Breast epithelium (tissue), 4 donors: ENCODE measurements at places on chromosomes 3 and 15.
A peak's percentile ranks its signal among the peaks of the same experiment; 100 is the strongest.

DNA sequence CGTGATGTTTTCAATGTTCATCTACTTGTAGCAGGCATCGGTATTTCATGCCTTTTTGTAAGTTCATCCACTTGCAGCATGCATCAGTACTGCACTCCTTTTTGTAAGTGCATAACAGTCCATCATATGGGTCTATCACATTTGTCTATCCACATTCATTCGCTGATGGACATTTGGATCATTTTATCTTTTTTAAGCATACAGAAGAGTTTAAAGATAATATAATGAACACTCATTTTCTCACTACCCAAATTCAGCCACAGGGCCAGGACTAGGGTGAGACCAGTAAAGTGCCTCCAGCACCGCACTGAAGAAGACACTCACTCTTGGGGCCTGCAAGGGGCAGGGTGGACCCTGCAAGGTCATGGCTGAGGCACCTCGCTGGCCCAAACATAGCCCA lies 309.6 kb downstream of the UACA start:
- no peak for DNase-seq

DNA sequence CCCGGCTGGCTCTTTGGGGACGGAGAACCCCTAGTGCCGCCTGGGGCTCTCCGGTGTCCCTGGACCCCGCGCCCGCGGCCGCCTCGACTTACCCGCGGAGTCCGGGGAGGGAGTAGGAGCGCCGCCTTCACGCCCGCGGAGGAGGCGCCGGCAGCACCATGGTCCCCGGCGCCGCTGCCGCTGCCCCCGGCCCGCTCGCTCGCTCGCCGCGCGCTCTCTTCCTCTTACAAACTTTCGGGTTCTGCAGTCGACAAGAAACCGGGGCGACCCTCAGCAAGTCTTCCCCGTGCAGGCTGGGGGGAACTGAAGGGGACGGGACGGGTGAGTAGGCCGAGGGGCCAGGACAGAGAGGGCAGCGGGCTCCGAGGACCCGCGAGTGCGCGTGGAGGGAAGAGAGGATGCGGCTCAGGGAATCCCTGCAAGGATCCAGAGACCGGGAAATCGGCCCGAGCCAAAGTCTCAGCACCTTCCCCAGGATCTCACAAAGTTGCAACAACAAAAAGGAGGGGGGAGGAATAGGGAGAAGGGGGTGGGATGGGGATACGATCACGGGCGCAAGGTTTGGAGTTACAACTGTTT lies 2.0 kb downstream of the FOXP1 start:
- peak; percentile 54 for DNase-seq

- DNase-seq = no peak
Observed at GRCh38 chr3:125059488-125060245, 3.9 kb upstream of the HEG1 start.

DNA sequence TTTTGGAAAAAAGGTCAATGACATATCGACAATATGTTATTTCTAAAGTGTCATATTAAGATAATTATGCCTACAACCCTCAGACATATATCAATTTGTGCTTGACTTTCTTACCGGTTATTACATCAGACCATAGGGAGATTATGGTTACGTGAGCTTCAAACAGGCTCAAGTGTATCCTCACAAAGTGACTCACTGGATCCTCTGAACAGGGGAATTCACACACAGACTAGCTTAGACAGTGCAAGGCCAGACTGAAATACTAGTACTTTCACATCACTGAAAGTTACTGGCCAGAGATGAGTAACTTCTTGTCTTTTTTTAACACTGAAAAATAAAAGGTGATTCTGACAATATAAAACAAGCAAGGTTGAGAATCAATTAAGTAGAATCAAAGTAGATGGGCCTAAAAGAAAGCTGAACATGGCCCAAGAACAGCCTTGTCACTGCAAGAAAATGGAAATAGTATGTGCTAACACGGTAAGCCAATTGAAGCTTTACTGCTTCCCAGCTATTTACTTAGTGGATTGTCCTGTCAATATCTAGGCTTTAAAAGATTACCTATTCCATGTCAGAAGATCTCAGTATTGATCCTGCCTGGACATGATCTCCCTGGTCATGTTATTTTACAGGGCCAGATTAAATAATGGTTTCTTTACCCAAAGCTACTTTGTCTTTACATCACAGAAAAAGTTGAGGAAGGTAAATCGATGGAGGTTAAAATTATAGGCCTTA lies 848.6 kb downstream of the ROBO1 start:
- DNase-seq = no peak

- no peak for DNase-seq
Observed at GRCh38 chr3:12478326-12478725, 6.0 kb upstream of the TSEN2 start.

DNA sequence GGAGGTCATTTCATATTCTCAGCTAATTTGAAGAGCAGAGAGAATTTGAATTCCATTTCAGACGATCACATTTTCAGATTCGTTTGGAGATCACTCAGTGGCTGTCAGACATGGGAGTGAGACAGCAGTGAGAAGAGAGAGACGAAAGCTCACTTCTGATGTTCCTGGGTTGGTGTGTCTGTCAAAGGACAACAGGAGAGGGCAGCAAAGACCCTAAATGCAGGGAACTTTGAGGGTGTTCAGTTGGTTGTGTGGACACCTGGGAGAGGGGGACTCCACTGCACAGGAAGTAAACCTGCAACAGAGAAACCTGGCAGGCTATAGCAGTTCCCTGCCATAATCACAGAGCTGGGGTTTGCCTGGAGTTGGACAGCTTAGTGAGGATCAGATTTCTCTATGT lies 675.1 kb downstream of the SQOR start:
- no peak for DNase-seq

DNA sequence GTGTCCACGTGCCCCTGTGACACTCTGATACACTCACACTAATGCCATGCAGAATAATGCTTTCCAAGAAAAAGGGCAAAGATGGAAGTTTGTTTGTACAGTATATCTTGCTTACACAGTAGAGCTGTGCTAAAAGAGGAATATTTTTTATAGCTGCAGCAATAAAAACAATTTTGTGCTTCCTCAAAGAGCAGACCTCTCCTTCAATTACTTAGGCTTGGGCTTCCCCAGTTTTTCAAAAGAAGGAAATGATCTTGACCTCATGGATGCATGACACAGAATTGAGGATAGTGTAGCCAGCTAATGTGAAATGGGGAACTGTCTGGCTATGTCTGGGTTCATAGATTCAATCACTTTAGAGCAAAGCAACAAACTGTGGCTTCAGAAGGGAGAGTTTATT lies 137.4 kb downstream of the STT3B start:
- no peak for DNase-seq

GRCh38 chr15:90213122-90213817 lies 12.1 kb downstream of the SEMA4B start:
- DNase-seq = no peak

GRCh38 chr3:158709666-158710083 lies 22.6 kb downstream of the RARRES1 start:
- no peak for DNase-seq

DNA sequence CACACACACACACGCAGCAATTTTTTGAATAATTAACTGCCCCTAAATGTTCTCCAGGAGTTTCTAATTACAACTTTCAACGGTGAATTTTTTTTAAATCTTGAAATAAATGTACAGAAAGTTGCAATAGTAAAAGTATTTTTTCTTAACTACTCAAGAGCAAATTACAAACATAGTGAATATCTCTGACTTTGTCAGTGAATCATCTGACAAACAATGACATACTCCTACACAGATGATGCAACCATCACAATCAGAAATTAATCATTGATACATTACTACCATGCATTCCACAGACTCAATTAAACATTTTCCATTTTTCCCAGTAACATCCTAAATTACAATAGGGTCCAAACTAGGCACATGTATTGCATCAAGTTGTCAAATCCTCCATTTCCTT lies 597.3 kb downstream of the NAALADL2 start:
- no peak for DNase-seq

- no peak for DNase-seq
Observed at GRCh38 chr3:118803096-118803476, 231.6 kb downstream of the IGSF11 start.

- no peak for DNase-seq
Observed at GRCh38 chr3:191997579-191998268, 536.8 kb downstream of the PYDC2 start.

DNA sequence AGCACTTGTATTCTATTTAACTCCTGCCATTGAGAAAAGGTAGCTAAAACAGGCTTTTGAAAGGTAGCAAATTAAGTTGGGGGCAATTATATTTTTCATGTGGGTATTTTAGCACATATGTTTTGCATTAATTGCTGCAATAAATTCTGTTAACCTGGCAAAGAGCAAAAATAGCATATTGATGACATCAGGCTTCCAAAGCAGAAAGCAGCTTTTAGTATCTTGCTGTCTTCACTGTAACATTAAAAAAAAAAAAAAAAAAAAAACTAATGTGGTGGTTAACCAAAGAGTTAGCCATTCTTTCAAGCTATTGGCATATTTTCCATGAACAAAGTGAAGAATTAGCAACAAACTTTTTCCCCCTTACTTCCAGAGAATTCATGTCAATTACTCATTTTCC lies 9.1 kb downstream of the EPHA3 start:
- DNase-seq = no peak

DNA sequence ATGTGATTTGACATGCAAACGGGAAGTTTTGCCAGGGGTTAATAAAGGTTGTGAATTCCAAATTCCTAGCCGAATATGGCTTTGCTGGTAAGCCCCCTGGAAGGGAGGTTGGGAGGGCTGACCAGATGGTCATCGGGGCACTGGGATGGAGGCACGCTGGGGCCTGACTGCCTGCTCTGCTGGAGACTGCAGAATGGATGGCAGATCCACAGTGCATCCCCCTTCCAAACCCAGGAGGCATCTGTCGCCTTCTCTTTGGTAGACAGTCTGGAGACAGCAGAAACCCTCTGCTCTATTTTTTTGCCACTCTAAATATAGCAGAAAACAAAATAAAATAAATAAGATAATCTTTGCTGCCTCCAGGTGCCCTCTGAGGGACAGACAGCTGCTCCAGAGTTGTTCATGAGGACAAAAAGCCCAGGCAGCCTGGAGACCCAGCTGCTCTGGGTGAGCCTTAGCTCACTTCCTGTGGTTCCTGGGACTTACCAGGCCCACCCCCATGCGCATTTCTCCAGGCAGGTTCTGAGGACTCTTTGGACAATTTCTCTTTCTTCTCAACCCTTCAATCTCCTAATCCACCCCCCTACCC lies 6.1 kb upstream of the SPTBN5 start:
- DNase-seq = no peak

DNA sequence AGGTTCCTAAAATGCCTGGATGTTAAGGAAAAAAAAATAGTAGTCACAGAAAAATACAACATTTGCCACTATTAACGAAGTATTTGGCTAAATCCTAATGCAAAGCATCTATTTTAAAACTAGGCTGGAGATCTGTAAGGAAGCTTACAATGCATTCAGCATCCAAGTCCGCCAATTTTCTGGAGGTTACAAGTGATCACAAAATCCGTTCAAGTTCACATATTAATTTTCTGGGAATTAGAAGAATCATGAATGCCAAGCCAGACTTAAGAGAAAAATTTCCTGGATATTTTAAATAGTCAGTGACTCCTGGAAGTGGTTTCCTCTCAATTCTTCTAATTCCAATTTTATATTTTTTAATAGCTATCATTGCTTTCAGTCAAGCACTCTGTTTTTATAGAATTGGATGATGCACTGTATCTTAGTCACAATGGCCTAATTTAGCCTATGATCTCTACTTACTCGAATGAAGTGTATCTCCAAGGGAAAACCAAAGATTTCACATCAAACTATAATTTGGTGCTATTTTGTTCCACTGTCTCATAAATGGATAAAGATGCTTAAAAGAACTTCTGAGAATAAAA lies 60.4 kb downstream of the P3H2 start:
- no peak for DNase-seq

DNA sequence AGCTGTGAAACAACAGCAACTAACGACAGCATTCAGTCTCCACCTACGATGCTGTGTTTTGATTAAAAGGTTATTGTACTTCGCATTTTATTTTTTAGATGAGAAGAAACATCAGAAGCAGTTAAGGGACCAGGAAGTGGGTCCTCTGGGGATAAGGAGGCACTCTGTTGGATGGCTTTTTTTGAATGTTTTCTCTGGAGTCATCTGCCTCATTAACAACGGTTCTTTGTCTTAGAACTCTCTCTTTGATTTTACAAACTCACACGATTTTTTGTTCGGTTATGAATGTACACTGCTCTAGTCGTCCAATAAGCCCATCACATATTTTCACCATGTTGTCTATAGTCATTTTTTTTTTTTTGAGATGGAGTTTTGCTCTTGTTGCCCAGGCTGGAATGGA lies 36.0 kb upstream of the ARPIN start:
- no peak for DNase-seq

DNA sequence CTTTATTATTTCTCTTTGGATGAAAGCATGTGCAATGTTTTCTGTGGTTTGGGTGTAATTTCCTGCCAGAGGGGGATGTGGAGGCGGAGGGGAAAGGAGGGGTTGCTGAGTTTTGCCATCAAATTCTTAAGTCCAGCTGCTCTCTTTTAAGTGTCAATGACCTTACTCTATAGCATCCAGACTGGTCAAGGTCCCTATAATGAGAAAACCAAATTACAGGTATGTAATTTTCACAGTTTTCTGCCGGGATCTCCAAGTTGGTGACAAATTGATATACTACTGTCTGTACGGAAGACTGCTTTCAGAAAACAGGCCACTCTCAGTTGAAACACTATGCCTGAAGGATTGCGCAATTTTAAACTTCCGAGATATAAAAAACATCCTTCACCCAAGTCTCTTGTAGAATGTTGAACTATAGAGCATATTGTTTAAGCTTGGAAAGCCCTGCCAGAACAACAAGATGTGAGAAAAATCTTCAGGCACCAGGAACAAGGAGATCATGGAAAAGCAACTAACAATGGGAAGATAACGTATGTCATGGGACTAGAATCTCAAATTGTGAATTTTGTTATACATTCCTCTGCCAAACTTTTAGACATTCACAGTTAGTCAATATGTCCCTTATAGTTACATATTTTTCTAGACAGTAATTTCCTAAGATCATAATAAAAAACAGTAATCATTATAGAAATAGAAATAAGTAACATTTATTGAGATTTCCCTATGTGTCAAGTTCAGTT lies 300.7 kb upstream of the SATB1 start:
- DNase-seq = no peak

GRCh38 chr15:62344806-62345539 lies 179.9 kb upstream of the C2CD4B start:
- no peak for DNase-seq

- DNase-seq = no peak
Observed at GRCh38 chr3:89025185-89025584, 82.2 kb upstream of the EPHA3 start.

- DNase-seq = no peak
Observed at GRCh38 chr3:178875836-178876235, 195.8 kb downstream of the ZMAT3 start.

DNA sequence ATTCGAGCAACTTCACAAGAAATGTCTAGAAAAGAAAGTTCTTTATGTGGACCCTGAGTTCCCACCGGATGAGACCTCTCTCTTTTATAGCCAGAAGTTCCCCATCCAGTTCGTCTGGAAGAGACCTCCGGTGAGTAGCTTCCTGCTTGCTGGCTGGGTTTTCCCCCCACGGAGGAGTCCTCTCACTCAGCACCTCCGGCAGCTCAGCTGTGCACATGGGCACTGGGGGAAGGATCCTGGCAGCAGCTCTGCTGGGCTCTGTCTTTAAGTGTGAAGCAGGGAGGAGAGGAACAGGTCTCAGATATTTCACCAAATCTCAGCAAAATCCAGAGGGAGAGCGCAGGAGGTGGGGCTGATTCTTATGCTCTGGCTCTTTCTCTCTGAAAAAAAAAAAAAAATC lies 684 bp downstream of the CAPN3 start:
- no peak for DNase-seq
